B cell (primary cell): ENCODE measurements at places on chromosomes 6 and 20. TPM values are rescaled to one million over a fixed set of nuclear protein-coding genes. Genes with fewer than 3 reads are reported as not detected.

The MEP1A gene
- total RNA-seq = not detected in 2 replicates

The RSPH4A gene
- 0.69 and 0.83 TPM in 2 replicates for total RNA-seq

The LAMP5 gene
- total RNA-seq = 0.15 and 0.17 TPM in 2 replicates

DNA sequence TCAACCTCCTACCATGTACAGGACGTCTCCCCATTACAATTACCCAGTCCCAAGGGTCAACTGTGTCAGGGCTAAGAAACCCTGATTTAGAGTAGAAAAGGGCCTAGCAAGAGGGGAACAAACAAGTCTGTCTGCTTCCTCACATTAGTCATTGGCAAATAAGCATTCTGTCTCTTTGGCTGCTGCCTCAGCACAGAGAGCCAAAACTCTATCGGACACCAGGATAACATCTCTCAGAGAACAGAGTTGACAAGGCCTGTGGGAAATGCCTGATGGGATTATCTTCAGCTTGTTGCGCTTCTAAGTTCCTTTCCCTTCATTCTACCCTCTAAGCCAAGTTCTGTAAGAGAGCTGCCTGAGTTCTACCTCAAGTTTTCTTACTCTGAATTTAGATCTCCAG is 19.0 kb upstream of the VSX1 start:
- H3K4me1 ChIP-seq = no peaks in the 10 kb centered on the region
- no peaks in the 10 kb centered on the region for H3K36me3 ChIP-seq

DNA sequence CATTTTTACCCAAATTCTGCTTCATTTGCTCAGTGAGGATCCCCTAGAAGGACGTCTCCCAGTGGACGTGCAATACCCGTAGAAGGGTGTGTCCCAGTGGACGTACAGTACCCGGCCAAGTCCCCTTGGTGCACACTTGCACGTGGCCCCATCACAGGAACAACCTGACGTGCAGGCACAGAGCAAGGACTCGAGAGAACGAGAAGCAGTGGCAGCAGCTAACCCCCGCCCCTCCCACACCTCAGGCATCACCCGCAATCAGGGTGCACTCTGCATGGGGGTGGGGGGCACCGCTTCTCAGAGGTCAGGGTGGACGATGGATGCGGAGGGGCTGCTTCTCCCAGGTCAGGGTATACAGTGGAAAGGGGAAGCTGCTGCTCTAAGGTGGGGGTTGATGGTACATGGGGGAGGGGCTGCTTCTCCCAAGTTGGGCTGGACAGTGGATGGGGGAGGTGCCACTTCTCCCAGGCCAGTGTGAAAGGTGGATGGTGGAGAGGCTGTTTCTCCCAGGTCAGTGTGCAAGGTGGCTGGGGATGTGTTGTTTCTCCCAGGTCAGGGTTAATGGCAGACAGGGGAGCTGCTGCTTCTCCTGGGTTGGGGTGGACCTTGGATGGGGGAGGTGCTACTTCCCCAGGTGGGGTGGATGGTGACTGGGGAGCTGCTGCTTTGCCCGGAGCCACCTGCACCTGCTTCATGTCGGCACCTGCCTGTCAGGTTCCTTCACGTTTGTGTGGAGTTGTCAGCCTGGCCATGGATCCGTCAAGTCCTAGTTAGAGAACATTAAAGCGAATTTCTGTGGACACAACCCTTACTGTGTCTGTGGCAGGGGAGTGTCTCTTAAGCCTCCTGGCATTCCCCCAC is 1.0 kb upstream of the THBS2 start:
- no peaks in the 10 kb centered on the region for H3K36me3 ChIP-seq
- H3K4me1 ChIP-seq = peaks cover 13% of the 10 kb centered on the region
- no peaks in the 10 kb centered on the region for H3K27me3 ChIP-seq
- DNase-seq = no peak
- no peak overlapping the region for H3K27ac ChIP-seq
